Activated naive CD8-positive, alpha-beta T cell treated with anti-CD3 and anti-CD28 coated beads, Interleukin-2, amount 50 U/mL, for 24 hours (primary cell): ENCODE measurements at places on chromosomes 16 and 17.

GRCh38 chr16:3979518-3979917 lies 99.0 kb upstream of the CREBBP start:
- no peak for DNase-seq

DNA sequence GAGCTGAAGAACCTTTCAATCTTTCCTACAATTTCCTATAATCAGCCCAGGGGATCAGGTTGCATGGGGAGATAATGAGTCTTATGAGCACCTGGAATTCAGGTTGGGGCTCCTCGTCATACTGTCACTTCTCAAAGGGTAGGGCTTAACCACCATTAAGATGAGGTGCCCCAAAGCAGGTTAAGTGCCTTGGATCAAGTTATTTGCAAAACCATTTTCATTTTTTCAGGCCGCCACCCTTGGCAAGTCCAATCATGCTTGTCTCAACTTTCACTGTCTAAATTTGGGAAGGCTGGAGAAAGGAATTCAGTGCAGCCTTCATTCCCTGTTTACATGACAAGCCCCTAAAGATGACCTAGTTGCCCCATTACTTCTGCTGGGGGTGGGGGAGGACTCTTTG lies 44.9 kb upstream of the TANGO6 start:
- DNase-seq: no peak

- DNase-seq: no peak
Measured at GRCh38 chr17:80010283-80010858, 25.3 kb downstream of the TBC1D16 start.

DNA sequence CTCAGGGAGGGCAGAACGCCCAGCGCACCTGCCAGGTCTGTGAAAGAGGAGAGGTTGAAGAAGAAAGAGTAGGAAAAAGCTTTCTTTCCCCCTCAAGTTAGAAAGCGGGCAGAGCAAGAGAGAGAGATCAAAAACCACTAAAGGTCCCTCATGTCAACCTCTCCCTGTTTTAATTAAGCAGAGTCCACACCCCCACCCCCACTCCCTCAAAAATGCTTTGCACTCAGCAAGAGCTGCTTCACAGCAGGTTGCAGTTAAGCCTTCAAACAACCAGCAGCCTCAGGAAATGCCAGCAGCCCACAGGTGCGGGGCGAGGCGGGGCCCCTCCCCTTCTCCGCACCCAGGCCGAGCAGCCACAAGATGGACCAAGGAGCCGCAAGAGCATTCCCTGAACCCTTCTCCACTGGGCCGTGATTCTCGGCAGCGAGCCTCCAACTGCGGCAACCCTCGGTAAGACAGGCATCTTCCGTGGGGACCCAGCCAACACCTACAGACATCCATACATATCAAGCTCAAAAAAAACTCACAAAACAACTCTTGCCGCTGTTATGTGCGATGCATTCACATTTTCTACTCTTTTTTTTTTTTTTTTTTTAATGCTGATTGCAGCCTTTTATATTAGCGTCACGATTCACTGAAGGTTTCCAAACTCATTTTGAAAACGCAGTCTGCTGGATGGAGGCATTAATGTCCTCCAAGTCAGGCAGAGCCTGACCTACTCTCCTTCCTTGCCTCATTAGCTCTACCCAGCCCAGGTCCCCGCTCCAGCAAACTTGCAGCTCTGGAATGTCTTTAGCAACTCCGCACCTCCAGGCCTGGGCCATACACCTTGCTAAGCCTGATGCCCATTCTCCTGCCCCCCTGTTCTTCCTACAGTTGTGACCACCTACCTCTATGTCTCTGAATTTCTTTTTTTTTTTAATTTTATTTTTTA lies 66.1 kb downstream of the AXIN2 start:
- DNase-seq: no peak

DNA sequence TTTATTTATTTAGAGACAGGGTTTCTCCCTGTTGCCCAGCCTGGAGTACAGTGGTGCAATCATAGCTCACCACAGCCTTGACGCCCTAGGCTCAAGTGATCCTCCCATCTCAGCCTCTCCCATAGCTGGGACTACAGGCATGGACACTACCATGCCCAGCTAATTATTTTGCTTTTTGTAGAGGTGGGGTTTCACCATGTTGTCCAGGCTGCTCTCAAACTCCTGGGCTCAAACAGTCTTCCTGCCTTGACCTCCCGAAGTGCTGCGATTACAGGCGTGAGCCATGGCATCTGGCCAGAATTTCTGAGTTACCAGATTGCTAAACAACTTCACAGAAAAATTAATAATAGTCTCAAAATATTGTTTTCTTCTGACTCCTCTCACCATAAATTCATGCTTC lies 21.7 kb downstream of the MOSMO start:
- DNase-seq: no peak

GRCh38 chr16:88685156-88686061 lies 898 bp downstream of the SNAI3 start:
- peak; percentile 77 for DNase-seq

DNA sequence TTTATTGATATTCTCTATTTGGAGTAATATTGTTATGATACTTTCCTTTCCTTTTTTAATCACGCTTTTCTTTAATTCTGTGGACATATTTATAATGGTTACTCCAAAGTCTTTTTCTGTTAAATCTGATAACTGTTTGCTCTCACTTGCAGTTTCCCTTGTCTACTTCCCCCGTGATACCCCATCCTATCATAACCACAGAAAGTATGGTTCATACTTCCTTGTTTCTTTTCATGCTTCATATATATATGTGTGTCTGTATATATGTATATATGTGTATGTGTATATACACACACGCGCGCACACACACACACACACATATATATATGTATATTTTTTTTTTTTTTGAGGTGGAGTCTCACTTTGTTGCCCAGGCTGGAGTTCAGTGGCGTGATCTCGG lies 23.5 kb downstream of the SPECC1 start:
- no peak for DNase-seq

GRCh38 chr16:53626811-53627210 lies 76.8 kb downstream of the RPGRIP1L start:
- no peak for DNase-seq

- peak; percentile 53 for DNase-seq
Measured at GRCh38 chr16:9159839-9160550, 68.6 kb downstream of the HAPSTR1 start.

DNA sequence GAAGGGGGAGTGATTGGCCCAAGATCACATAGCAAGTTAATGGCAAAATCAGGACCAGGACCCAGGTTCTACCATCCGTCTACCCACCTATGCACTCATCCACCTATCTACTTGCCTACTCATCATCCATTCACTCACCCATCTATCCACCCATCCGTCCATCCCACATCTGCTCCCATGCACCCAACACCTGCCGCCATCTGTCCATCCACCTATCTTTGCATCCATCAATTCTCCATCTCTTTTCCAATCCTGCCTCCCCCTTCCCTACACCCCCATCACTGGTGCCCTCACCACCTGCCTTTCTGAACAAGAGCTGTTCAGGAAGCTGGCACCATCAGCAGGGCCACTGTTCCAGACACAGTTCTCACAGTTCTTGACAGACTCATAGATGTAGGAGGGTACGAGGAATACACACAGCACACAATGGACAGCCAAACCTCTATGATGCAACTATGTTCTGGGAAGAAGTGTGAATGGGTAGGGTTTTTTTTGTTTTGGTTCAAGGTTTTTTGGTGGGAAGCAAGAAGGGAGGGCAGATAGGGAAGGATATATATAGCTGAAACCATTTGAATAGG lies 4.5 kb downstream of the SAMD14 start:
- no peak for DNase-seq

- no peak for DNase-seq
Measured at GRCh38 chr17:33435721-33436301, 142.7 kb upstream of the ASIC2 start.

GRCh38 chr17:413706-414380 lies 61.2 kb upstream of the RPH3AL start:
- DNase-seq: no peak

DNA sequence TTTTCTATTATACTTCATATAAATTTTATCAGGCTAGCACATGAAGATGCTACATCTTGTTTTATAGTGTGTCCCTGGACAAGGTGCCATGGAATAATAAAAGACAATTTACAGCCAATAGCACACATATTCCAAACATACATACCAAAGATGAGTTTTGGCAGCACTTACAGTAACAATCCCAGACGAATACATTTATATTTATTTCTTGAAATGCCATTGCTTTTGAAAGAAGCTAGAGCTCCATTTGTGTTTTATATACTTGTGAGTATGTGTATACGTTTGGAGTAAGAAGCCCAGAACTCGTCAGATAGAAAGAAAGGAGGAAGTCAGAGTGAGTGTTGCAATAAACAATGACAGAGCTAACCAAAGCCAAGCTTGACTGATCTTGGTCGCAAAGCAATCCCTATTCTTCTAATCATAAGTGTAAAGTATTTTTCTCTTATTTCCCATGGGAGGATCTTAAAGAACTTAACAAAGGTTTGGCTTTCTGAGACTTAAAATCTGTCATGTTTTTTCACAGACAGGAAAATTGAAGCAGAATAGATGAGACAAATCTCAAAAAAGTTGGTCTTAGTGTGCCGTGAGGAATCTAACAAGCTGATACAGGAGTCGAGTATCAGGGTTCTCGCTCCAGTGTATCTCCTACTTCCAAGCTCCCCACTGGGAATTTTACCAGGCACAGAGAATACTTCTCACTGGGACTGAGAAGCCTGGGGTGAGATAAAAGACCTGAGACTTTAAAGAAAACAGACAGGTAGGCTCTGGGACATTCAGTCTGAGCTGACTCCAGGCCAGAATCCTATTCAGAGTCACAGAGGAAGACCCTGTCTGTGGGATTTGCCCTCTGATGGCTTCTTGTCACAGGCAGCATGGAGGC lies 175.4 kb downstream of the AATF start:
- DNase-seq: no peak

DNA sequence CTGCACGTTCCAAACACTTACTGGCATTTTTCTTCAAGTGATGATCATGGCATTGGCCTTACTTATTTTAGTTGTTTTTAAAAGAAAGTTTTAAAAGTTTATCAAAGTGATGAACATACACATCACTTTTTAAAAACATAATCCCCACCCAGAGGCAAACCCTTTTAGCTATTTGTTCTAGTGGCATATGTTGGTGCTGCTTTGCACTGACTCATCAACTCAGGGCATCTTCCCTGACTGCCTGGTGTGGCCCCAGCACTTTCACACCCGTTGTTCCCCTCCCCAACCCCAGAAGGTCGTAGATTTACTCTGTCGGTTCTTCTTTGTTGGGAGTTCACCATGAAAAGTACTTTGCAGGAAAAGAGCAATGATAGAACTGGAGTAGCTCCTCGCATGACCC lies 161.3 kb downstream of the RPTOR start:
- DNase-seq: no peak

GRCh38 chr17:82878527-82878926 lies 38.7 kb upstream of the ZNF750 start:
- DNase-seq: no peak

- no peak for DNase-seq
Measured at GRCh38 chr17:29664743-29665480, 42.2 kb upstream of the CORO6 start.

DNA sequence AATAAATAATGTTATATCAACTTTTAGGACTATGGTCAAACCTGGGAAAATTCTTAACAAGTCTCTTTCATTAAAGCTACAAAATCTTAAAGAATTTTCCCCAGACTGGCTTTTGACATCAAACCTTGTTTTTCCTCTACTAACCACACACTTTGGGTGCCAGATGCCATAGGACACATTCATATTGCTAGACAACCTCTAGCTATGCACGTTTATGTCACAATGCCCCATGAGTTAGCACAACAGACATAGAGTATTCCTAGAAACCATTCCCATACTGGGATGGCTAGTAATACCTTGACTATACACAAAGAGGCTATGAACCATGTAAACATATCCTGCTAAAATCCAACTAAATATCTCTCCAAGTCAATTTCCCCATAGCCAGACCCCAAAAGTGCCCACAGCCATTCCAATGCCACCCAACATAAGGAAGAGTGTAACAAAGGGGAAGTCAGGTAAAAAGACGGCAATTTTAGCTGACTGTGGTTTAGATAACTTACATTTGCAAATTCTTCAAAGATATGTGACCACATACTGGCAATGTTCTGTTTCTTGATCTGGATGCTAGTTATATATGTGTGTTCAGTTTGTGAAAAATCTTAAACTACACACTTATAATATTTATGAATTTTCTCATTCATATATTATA lies 23.4 kb downstream of the SMURF2 start:
- no peak for DNase-seq

- DNase-seq: no peak
Measured at GRCh38 chr17:7930841-7931631, 710 bp downstream of the TRAPPC1 start.

GRCh38 chr17:47676199-47676472 lies 17.8 kb upstream of the TBKBP1 start:
- DNase-seq: no peak

GRCh38 chr17:55605705-55606487 lies 94.6 kb upstream of the SMIM36 start:
- DNase-seq: no peak

DNA sequence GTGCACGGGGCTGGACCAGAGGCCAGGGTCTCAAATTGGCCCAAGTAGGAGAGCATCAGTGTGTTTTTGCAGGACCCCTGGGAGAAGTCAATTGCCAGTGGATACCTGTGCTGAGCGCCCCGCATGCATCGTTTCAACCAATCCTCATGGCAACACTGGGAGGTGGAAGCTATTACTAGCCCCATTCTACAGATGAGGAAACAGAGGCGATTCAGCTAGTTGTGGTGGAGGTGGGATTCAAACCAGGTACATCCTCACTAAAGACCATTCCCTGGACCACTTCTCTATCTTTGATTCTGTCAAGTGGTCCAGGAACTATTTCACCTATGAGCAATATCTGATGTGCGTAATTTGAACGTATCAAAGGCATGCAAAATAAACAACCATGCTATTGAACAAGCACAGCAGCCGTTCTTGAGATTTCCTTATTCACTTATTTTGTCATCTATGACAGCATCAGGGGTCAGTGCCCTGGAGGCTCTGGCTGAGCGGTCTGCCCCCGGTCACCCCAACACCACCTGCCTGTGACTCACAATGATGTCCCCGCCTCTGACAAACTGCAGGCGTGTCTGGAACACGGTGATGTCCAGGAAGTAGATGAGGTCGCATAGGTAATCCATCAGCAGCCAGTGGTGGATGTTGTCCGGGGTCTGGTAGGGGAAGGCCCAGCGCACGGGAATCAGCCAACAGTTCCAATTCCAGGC lies 54.0 kb downstream of the CNGB1 start:
- no peak for DNase-seq

DNA sequence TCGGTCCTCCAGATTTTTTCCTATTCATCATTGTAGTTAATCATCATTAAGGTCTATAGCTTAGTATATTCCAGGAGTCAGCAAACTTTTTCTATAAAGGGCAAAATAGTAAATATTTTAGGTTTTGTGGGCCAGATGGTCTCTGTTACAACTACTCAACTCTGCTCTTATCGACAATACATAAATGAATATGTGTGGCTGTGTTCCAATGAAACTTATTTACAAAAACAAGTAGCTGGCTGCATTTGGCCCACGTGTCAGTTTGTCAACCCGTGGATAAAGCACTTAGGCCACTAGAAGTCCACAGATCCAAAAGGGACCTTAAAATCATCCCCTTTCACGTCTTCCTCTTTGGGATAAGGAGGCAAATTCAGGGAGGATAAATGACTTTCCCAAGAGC lies 5.4 kb upstream of the HNF1B start:
- no peak for DNase-seq
